ENCODE measurements at places on chromosomes 2 and 18.

GRCh38 chr2:113720167-113720566 lies 36.3 kb downstream of the SLC35F5 start:
- no peak for DNase-seq

- DNase-seq = no peak
Measured at GRCh38 chr2:232835687-232836208, 34.3 kb upstream of the SNORC start.

DNA sequence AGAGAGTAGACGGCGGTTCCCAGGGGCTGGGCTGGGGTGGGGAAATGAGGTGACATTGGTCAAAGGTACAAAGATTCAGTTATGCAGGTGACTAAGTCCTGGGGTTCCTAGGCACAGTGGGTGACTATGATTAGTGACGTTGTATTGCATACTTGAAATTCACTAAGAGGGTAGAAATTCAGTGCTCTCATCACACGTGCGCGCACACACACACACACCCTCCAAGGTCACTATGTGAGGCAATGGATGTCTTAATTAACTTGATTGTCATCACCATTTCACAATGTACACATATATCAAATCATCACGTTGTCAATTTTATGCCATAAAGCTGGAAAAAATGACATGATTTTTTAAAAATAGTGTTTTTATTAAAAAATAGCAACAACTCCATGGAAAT lies 92.9 kb upstream of the ALKAL2 start:
- no peak for DNase-seq

DNA sequence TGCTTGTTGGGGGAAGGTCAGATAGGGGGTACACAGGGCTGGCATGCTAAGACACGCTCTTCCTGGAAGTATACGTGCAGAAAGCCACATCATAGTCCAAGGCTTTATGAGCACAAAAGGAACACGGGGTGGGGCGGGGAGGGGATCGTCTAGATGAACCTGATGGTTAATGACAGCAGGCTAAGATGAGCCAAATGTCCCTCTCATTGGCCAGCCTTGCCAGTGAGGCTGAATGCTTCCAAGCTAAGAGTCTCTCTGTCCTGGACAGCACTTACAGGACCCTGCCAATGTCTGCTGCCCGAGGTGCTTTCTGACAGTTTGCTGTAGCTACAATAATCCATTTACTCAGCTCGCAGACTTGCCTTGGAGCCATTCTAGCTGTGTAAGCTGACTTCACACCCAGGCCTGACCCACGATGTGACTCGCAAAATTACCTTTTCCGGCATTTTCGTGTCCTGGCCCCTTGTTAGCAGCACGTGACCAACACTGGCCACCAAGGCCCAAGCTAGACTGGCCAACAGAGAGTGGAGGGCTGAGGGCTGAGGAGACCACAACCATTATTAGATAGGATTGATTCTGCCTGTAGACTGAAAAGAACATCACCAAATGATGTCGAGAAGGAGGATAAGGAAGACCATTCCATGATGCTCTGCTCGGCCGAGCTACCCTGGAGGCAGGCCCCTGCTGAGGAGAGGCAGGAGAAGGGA lies 84.2 kb downstream of the MALT1 start:
- DNase-seq = no peak

DNA sequence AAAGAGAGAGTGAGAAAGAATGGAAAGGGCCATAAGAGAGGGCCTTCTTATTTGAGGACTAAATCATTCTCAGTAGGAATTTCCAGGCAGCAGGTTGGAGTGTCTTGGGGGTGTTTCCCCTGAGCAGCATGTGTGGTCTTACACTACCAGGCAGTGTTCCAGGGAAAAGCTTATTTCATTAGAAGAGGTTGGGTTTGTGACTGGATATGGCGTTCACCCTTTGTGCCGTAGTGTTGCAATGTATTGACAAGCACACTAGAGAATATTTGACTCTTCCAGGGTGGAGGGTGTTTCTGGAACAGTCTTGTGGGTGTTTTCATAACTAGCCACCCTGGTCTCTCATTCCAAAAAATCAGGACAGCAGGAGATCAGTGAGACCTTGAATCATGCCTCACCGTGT lies 105.5 kb downstream of the NRP2 start:
- DNase-seq = no peak

DNA sequence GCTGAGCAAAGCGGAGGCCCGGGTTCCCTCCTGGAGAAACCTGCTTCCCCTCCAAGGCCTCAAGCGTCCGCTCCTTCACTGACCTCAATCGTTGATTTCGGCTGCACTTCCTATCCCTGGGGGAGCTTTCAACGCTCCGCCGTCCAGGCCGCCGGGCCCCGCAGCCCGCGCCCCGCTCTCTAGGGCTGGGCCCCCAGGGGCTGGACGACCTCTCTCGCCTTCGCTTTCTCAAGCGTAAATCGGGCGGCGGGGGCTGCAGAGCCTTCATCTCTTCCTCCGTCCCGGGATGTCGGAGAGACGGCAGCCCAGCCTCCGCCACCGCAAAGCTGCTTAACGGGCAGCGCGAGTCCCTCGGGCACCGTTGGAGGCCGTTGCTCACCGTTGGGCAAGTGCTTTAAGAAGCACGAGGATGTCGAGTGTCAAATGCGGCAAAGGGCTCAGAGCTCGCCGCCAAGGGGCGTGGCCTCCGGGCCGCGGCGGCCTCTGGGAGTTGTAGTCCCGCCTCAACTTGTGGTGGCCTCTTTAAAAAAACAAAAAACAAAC lies 8.5 kb downstream of the HES6 start:
- peak; percentile 55 for DNase-seq

DNA sequence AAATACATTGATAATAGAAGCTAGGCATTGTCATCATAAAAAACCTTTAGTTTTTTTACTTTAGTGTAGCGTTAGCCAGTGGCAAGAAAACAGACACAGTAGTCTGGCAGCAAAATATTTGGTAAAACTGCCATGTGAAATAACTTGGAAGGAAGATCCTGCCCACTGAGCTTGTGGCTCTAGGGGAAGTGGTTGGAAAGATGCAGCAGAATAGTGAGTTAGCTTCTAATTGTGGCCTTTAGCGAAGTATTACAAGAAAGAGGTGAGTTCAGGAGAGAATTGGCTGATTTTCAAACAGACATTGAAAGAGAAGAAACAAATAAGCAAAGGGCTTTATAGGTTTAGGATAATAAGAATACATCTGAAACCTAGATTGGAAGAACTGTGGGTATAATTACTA lies 1887.8 kb upstream of the CELF4 start:
- DNase-seq = no peak

DNA sequence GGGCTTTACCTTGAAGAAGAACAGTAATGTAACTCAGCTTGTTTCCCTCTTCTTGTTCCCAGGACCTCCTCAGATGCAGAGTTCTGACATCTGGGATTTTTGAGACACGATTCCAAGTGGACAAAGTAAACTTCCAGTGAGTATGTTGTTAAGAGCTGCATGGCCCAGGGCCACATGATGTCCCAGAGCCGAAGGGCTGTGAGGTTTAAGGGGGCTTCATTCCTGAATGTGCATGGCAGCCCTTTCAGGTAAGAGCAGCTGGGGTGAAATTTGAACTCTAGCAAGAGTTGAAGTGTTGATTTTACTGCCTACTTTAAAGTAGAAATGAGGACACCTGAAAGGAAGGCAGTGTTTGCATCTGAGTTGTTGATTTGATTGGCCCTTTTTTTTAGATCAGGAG lies 13.3 kb downstream of the CHMP1B start:
- DNase-seq = no peak

- no peak for DNase-seq
Measured at GRCh38 chr2:68889021-68889420, 17.8 kb upstream of the BMP10 start.

DNA sequence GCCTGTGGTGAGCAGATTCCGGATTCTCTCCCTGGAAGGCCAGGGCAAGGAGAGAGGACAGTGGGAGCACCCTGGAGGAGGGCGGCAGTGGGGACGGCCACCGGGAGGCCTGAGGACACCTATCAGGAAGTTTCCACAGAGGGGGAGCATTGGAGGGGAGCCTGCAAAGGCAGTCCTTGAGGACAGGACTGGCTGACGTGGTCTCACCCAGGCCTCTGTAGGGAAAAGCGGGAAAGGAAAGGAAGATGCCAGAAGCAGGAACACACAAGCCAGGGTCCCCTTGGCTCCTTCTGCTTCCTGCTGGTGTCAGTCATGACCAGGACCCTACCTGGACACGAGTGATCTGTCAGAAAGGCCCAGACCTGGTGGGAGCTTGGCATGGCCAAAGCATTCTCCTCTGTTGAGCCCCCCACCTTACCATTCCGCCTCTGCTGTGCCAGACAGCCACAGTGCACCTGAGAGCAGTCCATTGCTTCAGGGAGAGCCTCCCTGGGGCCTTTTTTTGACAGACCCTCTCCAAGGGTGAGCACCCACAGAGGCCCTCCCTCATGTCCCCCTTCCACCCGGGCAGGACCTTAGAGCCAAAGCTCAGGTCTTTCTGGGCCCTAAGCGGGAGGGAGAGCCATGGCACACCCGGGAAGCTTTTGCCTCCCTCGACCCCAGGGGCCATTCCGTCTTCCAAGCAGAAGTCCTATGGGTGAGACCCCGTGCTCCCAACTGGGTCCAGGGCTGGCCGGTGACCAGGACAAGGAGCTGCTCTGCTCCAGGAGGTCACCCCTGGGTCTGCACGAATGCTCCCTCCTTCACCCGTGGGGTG lies 333.1 kb downstream of the DYSF start:
- no peak for DNase-seq

- no peak for DNase-seq
Measured at GRCh38 chr2:156472686-156473085, 36.5 kb downstream of the GPD2 start.

Data from activated CD8-positive, alpha-beta memory T cell treated with anti-CD3 and anti-CD28 coated beads for 4 hours (primary cell).